ENCODE measurements at places on chromosomes 13 and 19. TPM values are rescaled to one million over a fixed set of nuclear protein-coding genes. Genes with fewer than 3 reads are reported as not detected.

TNFSF9 gene
- 6.2 TPM for total RNA-seq

DNA sequence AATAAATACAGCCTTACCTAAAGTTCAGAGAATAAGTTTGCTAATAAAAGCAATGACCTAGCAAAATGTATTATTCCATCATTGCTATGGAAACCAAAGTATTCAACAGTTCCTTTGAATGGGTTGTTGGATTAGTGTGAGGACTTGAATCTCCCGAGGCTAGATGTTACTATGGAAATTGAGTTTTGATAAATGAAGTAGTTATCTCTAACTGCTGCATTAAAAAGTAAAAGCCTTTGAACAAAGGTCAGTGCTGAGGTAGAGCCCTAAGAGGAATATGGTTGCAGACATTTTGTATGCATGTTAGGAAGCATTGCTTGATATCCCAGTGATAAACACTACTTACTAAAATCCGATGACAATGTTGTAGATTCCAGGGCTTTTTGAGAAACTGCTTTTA, 6.2 kb downstream of the KLF5 start:
- peak overlapping the region; percentile 83 for H3K4me3 ChIP-seq
- no peaks in the 10 kb centered on the region for H3K27me3 ChIP-seq
- peak overlapping the region; percentile 79 for H3K27ac ChIP-seq
- H3K36me3 ChIP-seq = peaks cover 97% of the 10 kb centered on the region
- no peak for DNase-seq
- H3K4me1 ChIP-seq = peaks cover 34% of the 10 kb centered on the region

DNA sequence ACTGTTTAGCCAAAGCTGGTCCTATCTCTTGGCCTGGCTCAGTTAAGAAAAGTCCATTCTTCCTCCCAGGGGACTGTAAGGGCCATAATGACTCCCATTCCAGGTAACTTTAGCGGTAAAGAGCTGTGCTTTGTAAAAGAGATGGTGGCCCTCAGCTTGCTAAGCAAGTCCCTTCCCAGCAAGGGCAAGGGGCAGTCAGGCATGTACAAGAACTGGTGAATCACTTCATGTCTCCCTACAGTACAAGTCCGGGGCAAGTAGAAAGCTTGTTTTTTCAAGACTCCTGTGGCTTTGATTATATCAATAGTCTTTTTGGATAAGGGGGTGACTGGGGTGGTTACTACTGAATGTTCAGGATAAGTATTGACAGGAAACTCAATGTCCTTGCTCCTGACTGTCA, 88.9 kb downstream of the SLC25A15 start:
- H3K4me3 ChIP-seq = no peak overlapping the region
- H3K27ac ChIP-seq = no peak overlapping the region
- H3K4me1 ChIP-seq = no peaks in the 10 kb centered on the region

GRCh38 chr13:32277839-32278238, 37.3 kb downstream of the ZAR1L start:
- no peak overlapping the region for H3K4me3 ChIP-seq
- H3K4me1 ChIP-seq = no peaks in the 10 kb centered on the region
- H3K36me3 ChIP-seq = peaks cover 15% of the 10 kb centered on the region
- no peak overlapping the region for H3K27ac ChIP-seq

- no peaks in the 10 kb centered on the region for H3K27me3 ChIP-seq
- no peak for DNase-seq
- no peaks in the 10 kb centered on the region for H3K4me1 ChIP-seq
- H3K27ac ChIP-seq = no peak overlapping the region
Observed at GRCh38 chr13:111562716-111563115, 242.3 kb downstream of the TEX29 start.

PCP2 gene
- not detected for total RNA-seq

- no peaks in the 10 kb centered on the region for H3K36me3 ChIP-seq
- H3K4me1 ChIP-seq = no peaks in the 10 kb centered on the region
- H3K27ac ChIP-seq = no peak overlapping the region
- no peaks in the 10 kb centered on the region for H3K27me3 ChIP-seq
- no peak overlapping the region for H3K4me3 ChIP-seq
- no peak for DNase-seq
Observed at GRCh38 chr13:97091196-97091595, 96.9 kb upstream of the OXGR1 start.

- H3K36me3 ChIP-seq = peaks cover 34% of the 10 kb centered on the region
- peak; percentile 91 for DNase-seq
- peak within 1 kb of the TSS; percentile 93 for H3K4me3 ChIP-seq
- H3K27me3 ChIP-seq = no peaks in the 10 kb centered on the region
- H3K4me1 ChIP-seq = peaks cover 54% of the 10 kb centered on the region
Observed at GRCh38 chr13:27621366-27622101, at the start of gene POLR1D. TSS of gene POLR1D (plus strand) at chr13:27621892. CDS start at chr13:27621984, 92 bp downstream.

GRCh38 chr19:33902802-33903488, 106.3 kb downstream of the KCTD15 start:
- no peak overlapping the region for H3K4me3 ChIP-seq
- no peaks in the 10 kb centered on the region for H3K4me1 ChIP-seq
- DNase-seq = no peak
- no peaks in the 10 kb centered on the region for H3K27me3 ChIP-seq
- no peaks in the 10 kb centered on the region for H3K36me3 ChIP-seq
- H3K27ac ChIP-seq = no peak overlapping the region

- peak; percentile 81 for DNase-seq
- H3K4me3 ChIP-seq = peak overlapping the region; percentile 5
Observed at GRCh38 chr13:75685239-75685697, 49.1 kb downstream of the LMO7 start.

DNA sequence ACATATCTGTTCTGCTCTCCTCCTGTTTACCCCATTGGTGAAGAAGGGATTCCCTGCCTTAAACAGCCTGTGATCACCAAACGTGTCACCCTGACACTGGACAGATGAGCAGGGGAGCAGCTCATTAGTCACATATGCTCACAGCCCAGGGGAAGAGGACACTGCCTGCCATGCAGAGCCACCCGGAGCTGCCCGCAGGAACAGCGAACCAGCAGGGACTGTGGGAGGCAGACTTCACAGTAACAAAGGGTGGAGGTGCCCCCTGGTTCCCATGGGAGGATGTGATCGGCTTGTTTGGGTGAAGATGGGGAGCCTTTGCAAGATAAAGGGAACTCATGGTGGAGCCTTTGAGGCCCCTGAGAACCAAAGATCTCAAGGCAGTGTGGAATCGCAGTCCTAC, 88.6 kb upstream of the FARP1 start:
- no peak for DNase-seq
- no peak overlapping the region for H3K27ac ChIP-seq
- peaks cover 7% of the 10 kb centered on the region for H3K27me3 ChIP-seq
- no peaks in the 10 kb centered on the region for H3K4me1 ChIP-seq
- no peak overlapping the region for H3K4me3 ChIP-seq

ADPRHL1 gene
- total RNA-seq = 2.6 TPM

ERFL gene
- not detected for total RNA-seq

GRCh38 chr13:39450176-39450575, 152.8 kb downstream of the LHFPL6 start:
- H3K27me3 ChIP-seq = no peaks in the 10 kb centered on the region
- no peak overlapping the region for H3K4me3 ChIP-seq
- DNase-seq = no peak

- H3K36me3 ChIP-seq = peaks cover 5% of the 10 kb centered on the region
- no peak for DNase-seq
- H3K4me3 ChIP-seq = no peak overlapping the region
- no peak overlapping the region for H3K27ac ChIP-seq
- H3K27me3 ChIP-seq = no peaks in the 10 kb centered on the region
Observed at GRCh38 chr19:52492994-52493470, 34.4 kb upstream of the ZNF808 start.

PSG2 gene
- not detected for total RNA-seq

ZNF611 gene
- total RNA-seq = 12.6 TPM

RPS28 gene
- 2,247 TPM for total RNA-seq

- H3K4me3 ChIP-seq = no peak overlapping the region
- no peaks in the 10 kb centered on the region for H3K36me3 ChIP-seq
- no peak for DNase-seq
- H3K27ac ChIP-seq = no peak overlapping the region
- no peaks in the 10 kb centered on the region for H3K4me1 ChIP-seq
- H3K27me3 ChIP-seq = no peaks in the 10 kb centered on the region
Observed at GRCh38 chr19:32208060-32208459, 137.3 kb upstream of the ZNF507 start.

GRCh38 chr13:98988277-98988676, 10.4 kb upstream of the DOCK9 start:
- H3K27ac ChIP-seq = peak overlapping the region; percentile 89
- H3K36me3 ChIP-seq = no peaks in the 10 kb centered on the region
- peak overlapping the region; percentile 60 for H3K4me3 ChIP-seq
- no peaks in the 10 kb centered on the region for H3K27me3 ChIP-seq
- H3K4me1 ChIP-seq = peaks cover 25% of the 10 kb centered on the region
- DNase-seq = no peak

FCER2 gene
- not detected for total RNA-seq

GRCh38 chr13:85995788-85996418, 196.7 kb upstream of the SLITRK6 start:
- H3K36me3 ChIP-seq = no peaks in the 10 kb centered on the region
- no peak overlapping the region for H3K4me3 ChIP-seq
- no peaks in the 10 kb centered on the region for H3K4me1 ChIP-seq
- DNase-seq = no peak
- no peak overlapping the region for H3K27ac ChIP-seq

DNA sequence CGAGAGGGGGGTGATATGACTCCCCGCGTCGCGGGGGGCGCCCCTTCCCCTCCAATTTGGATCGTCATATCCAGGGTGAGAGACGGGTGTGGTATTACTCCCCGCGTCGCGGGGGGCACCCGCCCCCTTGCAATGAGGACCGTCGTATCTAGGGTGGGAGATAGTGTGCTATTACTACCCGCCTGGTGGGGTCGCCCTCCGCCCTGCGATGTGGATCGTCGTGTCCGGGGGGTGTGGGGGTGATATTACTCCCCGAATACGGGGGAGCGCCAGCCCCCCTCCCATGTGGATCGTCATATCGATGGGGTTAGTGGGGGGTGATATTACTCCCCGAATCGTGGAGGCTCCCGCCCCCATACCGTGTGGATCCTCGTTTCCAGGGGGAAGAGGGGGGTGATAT, 29.2 kb upstream of the RGCC start:
- no peaks in the 10 kb centered on the region for H3K27me3 ChIP-seq
- no peak overlapping the region for H3K4me3 ChIP-seq
- H3K4me1 ChIP-seq = no peaks in the 10 kb centered on the region
- H3K36me3 ChIP-seq = no peaks in the 10 kb centered on the region
- DNase-seq = no peak

DNA sequence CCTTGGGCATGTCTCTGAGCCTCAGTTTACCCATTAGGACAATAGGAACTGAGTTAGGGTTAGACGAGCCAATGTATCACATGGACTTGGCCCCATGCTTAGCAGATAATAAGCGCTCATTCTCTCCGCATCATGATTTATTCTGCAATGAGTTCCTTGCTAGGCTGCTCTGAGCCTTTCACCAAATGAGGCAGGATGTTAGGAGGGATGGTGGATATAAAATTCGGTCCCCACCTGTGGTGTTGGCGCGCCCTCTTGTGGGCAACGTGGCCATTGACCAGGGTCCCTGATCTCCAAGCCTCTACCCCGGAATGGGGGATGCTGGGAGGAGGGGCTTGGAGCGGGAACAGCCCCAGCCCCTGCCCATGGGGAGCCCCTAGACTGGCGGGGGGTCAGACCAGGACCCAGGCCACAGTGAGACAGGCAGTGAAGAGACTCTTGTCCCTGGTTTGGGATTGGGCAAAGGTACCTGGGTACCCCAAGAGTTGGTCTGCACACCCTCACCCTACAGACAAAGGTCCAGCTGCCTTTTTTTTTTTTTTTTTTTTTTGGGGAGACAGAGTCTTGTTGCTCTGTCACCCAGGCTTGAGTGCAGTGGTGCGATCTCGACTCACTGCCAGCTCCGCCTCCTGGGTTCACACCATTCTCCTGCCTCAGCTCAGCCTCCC, 43.9 kb downstream of the CERS4 start:
- no peak overlapping the region for H3K4me3 ChIP-seq
- DNase-seq = peak; percentile 86
- H3K36me3 ChIP-seq = no peaks in the 10 kb centered on the region
- H3K27ac ChIP-seq = no peak overlapping the region
- no peaks in the 10 kb centered on the region for H3K27me3 ChIP-seq

- H3K4me3 ChIP-seq = no peak overlapping the region
- no peak overlapping the region for H3K27ac ChIP-seq
- H3K27me3 ChIP-seq = no peaks in the 10 kb centered on the region
- no peaks in the 10 kb centered on the region for H3K36me3 ChIP-seq
Observed at GRCh38 chr19:12453495-12453894, 12.7 kb upstream of the ZNF443 start.

KCNK6 gene
- 6.2 TPM for total RNA-seq

DNA sequence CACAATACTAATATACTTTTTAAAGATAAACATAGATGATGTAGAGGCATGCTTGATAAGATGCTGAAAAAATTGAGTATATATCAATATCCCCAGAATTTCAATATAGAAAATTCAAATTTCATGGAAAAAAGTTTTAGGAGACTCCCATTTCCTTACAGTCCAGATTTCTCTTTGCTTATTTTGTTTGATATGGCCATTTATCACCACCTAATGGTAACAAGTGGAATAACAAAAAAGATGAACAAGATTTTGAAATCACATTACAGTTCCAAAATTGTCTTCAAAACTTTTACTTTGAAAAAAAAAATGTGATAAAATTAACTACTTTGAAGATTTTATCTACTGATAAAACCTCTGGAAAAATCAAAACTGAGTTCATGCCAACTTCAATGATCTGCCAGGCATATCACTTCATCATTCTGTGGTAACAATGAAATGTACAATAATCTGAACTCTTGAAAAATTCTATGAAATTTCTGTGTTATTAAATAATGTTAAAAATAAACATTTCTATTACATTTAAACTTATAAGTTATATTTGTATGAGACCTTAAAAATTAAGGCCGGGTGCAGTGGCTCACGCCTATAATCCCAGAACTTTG, 17.5 kb downstream of the MIPEP start:
- no peak overlapping the region for H3K27ac ChIP-seq
- H3K36me3 ChIP-seq = no peaks in the 10 kb centered on the region
- no peaks in the 10 kb centered on the region for H3K4me1 ChIP-seq

GRCh38 chr13:69496981-69497380, 610.6 kb upstream of the ATXN8OS start:
- H3K36me3 ChIP-seq = no peaks in the 10 kb centered on the region
- H3K27ac ChIP-seq = no peak overlapping the region
- no peak for DNase-seq
- H3K4me3 ChIP-seq = no peak overlapping the region
- no peaks in the 10 kb centered on the region for H3K4me1 ChIP-seq

ZNF628 gene
- 12.1 TPM for total RNA-seq

LRRC4B gene
- total RNA-seq = not detected

- H3K4me1 ChIP-seq = peaks cover 38% of the 10 kb centered on the region
- no peak for DNase-seq
- peak overlapping the region; percentile 35 for H3K27ac ChIP-seq
- H3K4me3 ChIP-seq = no peak overlapping the region
- H3K36me3 ChIP-seq = peaks cover 92% of the 10 kb centered on the region
Observed at GRCh38 chr19:15268192-15268927, 36.1 kb upstream of the EPHX3 start.

DNA sequence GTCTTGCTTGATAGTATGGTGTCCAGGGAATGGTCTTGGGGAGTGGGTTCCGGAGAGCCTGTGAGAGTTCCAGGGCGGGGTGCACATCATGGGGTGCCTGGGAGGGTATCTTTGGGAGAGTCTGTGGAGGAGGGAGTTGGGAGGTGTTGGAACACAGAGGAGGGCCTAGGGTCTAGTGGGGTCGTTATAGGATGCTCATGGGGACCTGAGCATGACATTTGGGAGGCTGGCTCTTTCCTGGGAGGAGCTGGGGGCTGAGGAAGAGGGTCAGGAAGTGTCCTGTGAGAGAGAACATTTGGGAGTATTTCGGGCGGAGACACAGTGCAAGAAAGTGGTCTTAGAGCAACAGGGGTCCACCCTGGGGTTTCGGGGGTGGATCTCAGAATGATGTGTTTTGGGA, 2.7 kb downstream of the ACTL9 start:
- H3K27ac ChIP-seq = no peak overlapping the region
- no peak overlapping the region for H3K4me3 ChIP-seq
- no peak for DNase-seq
